MCF 10A (cell line): ENCODE measurements at places on chromosomes 4 and X. TPM values are rescaled to one million over a fixed set of nuclear protein-coding genes. Genes with fewer than 3 reads are reported as not detected.

DNA sequence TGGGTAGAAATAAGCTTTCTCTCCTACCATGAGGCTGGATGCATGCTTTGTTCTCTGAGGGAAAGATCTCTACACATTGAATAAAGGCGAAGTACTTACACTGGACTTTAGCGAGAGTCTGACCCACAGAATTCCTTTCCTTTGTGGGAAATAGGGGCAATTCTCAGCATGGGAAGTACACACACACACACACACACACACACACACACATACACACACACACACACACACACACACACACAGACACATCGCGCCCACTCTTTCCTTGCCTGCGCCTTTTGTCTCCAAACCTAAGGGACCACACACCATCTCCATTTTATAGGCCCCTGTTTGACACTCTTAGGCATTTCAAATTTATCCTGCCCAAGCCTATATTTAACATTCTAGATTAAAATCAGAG, 83.8 kb downstream of the LUZP4 start:
- peaks cover 8% of the 10 kb centered on the region for H3K4me1 ChIP-seq
- no peak for DNase-seq
- no peak overlapping the region for H3K27ac ChIP-seq
- no peak overlapping the region for H3K4me3 ChIP-seq

DNA sequence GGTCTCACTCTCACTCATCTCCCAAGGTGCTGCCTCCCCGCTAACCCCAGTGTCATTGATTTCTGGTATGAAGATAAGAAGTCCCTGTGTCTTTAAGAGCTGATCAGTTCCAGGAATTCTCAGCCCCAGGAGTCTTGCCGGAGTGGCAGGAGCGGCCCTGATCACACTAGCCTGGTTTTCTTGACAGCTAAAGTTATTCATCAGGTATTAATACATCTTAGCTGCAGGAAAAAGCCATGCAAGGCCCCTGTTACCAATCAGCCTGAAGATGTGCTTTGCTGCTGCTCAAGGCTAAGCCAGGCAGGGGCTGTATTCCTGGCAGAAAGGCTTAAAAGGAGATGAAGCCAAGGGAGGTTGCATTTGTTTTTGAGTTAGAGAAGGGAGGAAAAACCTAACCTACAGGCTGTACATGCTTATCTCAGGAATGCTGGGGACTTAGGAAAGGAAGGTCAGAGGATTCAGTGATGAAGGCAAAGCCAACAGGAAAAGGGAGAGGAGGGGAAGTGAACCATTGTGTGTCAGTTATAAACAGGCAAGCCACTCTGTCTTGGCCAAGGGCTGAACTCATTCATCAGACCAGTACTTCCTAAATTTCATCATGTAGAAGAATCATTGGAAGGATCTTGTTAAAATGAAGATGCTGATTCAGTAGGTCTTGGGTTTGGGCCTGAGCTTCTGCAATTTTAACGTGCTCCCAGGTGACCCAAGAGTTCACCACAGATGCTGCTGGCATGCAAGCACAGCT, 8.6 kb downstream of the SRPX start:
- no peaks in the 10 kb centered on the region for H3K36me3 ChIP-seq
- no peak overlapping the region for H3K4me3 ChIP-seq
- DNase-seq: no peak
- peaks cover 8% of the 10 kb centered on the region for H3K4me1 ChIP-seq
- peaks cover 57% of the 10 kb centered on the region for H3K27me3 ChIP-seq

Gene CTAG1A
- not detected in 2 replicates for total RNA-seq

Gene NOX1
- total RNA-seq: not detected in 2 replicates

DNA sequence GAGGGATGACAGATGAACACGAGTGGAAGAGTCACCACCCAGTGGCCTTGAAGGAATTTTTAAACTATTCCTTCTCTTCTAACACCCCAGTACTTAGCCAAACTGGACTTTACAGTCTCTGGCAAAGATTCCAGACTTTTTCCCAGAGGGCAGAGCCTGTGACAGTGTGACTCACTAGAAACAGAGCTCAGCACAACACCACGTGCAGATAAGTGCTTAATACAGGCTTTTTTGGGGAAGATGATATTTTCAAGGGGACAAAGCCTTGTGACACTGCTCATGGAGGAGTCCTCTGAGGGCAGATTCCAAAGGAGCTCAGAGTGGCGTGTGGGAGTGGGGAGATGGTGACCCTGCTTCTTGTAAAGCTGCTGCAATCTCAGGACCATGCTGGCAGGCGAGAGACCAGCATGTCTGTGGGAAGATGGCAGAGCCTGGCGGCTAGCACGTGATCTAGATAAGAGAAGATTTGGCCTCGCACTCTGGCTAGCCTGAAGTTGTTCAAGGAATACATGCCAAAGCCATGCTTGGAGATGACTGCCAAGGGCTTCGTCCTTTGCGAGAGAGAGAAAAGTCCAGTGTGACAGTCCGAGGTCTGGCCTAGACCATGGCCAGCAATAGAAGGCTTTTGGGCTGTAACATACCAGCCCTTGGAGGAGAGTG, 2.4 kb downstream of the RAB33A start:
- H3K4me1 ChIP-seq: peaks cover 12% of the 10 kb centered on the region
- peak overlapping the region; percentile 46 for H3K27ac ChIP-seq

GRCh38 chr4:95248720-95249425, 299.9 kb downstream of the UNC5C start:
- no peaks in the 10 kb centered on the region for H3K36me3 ChIP-seq
- H3K4me1 ChIP-seq: peaks cover 7% of the 10 kb centered on the region
- H3K27ac ChIP-seq: no peak overlapping the region
- no peaks in the 10 kb centered on the region for H3K27me3 ChIP-seq
- H3K4me3 ChIP-seq: no peak overlapping the region

Gene F8A3
- total RNA-seq: 2.8 and 4.0 TPM in 2 replicates

Gene ALB
- total RNA-seq: 0.15 TPM in 1 of 2 replicates, not detected in the other

Gene FMR1NB
- not detected in 2 replicates for total RNA-seq

DNA sequence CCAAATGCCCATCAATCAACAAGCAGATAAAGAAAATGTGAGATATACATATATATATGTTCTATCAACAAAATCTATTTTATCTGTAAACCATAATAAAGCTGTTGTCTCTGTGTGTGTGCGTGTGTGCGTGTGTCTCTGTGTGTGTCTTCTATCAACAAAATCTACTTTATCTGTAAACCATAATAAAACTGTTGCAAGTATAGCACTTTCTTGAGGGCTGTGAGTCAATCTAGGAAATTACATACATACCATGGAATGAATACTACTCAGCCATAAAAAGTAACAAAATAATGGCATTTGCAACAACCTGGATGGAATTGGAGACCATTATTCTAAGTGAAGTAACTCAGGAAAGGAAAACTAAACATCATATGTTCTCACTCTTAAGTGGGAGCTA, 12.5 kb upstream of the PLK4 start:
- no peak overlapping the region for H3K27ac ChIP-seq
- no peaks in the 10 kb centered on the region for H3K27me3 ChIP-seq
- peaks cover 23% of the 10 kb centered on the region for H3K4me1 ChIP-seq

DNA sequence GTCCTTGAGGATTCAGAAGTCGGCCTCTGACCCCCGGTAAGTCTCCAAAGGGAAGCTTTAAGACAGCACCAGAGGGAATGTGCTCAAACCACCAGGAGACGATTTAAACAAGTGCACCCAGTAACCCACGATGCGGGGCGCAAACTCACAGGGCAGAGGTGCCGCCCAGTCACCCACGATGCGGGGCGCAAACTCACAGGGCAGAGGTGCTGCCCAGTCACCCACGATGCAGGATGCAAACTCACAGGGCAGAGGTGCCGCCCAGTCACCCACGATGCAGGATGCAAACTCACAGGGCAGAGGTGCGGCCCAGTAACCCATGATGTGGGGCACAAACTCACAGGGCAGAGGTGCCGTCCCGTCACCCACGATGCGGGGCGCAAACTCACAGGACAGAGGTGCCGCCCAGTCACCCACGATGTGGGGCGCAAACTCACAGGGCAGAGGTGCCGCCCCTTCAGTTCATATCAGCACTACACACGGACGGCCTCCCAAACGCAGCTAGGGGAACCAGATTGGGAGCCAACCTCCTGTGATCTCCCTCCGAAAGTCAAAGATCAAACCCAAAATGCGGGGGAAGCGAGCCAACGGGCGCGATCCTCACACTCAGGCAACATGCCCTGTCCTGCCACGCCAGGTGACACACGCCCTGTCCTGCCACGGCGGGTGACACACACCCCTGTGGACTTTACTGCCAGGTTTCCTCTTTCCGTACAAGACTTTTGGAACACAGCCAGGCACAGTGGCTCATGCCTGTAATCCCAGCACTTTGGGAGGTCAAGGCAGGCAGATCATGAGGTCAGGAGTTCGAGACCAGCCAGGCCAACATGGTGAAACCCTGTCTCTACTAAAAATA, 11.3 kb downstream of the PPP2R3B start:
- H3K36me3 ChIP-seq: no peaks in the 10 kb centered on the region
- H3K4me1 ChIP-seq: peaks cover 6% of the 10 kb centered on the region

DNA sequence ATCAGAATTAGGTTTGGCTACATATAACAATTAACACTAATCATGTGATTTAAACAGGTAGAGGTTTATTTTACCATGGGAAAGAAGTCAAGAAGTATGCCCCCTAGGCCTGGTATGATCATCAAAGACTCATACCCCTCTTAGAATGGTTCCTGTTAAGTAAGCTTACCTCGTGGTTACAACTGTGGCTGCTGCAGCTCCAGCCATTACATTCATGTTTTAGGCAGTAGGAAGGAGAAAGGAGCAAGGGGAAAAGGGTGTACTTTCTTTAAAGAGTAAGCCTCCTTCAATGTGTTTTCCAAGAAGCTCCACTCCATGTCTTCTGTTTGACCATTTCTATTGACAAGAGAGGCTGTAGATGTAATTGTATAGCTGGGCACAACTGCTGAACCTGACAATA, 94.9 kb upstream of the GATB start:
- H3K27ac ChIP-seq: no peak overlapping the region
- no peak for DNase-seq
- H3K36me3 ChIP-seq: no peaks in the 10 kb centered on the region
- no peak overlapping the region for H3K4me3 ChIP-seq
- H3K4me1 ChIP-seq: peaks cover 17% of the 10 kb centered on the region

- H3K4me1 ChIP-seq: no peaks in the 10 kb centered on the region
- peaks cover 30% of the 10 kb centered on the region for H3K36me3 ChIP-seq
These were observed 42.7 kb downstream of the HPRT1 start for GRCh38 chrX:134502686-134503085.

Gene PPEF2
- total RNA-seq: not detected in 2 replicates

- H3K36me3 ChIP-seq: peaks cover 11% of the 10 kb centered on the region
- DNase-seq: no peak
- H3K27me3 ChIP-seq: no peaks in the 10 kb centered on the region
- no peaks in the 10 kb centered on the region for H3K4me1 ChIP-seq
These were observed 111.3 kb downstream of the GATB start for GRCh38 chr4:151649479-151649878.

GRCh38 chrX:97995834-97996233, 1112.1 kb downstream of the RPA4 start:
- DNase-seq: no peak
- no peak overlapping the region for H3K4me3 ChIP-seq
- H3K36me3 ChIP-seq: no peaks in the 10 kb centered on the region
- no peaks in the 10 kb centered on the region for H3K4me1 ChIP-seq
- peaks cover 37% of the 10 kb centered on the region for H3K27me3 ChIP-seq

- no peak for DNase-seq
- no peaks in the 10 kb centered on the region for H3K36me3 ChIP-seq
- H3K27ac ChIP-seq: peak overlapping the region; percentile 53
- no peaks in the 10 kb centered on the region for H3K27me3 ChIP-seq
These were observed 110.5 kb downstream of the KDR start for GRCh38 chr4:55014876-55015275.

Gene NSUN7
- not detected in 2 replicates for total RNA-seq

DNA sequence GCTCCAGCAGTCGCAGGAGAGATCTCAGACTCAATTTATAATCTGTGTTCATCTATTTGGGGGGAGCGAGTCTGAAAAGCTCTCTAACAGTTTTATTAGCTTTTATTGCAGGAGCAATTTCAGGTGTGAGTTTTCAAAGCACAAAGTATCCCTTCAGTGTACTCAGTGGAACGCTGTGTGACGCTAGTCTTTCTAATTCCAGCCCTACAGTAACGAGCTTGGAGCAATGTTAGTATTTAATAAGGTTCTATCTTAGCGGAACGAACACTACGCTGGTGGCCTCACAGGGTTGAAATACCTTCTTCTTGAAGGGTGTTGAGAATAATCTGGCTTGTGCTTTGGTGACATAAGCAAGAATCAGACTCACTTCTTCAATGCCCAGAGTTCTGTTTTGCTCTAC, 8.4 kb downstream of the HS3ST1 start:
- no peak for DNase-seq
- H3K36me3 ChIP-seq: no peaks in the 10 kb centered on the region
- H3K4me1 ChIP-seq: no peaks in the 10 kb centered on the region
- no peaks in the 10 kb centered on the region for H3K27me3 ChIP-seq
- no peak overlapping the region for H3K27ac ChIP-seq
- H3K4me3 ChIP-seq: no peak overlapping the region

GRCh38 chr4:152531479-152531878, 4.4 kb downstream of the FBXW7 start:
- H3K4me1 ChIP-seq: peaks cover 33% of the 10 kb centered on the region
- DNase-seq: no peak

GRCh38 chrX:18146954-18147353, 73.7 kb downstream of the BEND2 start:
- peak; percentile 39 for DNase-seq
- H3K27me3 ChIP-seq: no peaks in the 10 kb centered on the region
- H3K4me1 ChIP-seq: no peaks in the 10 kb centered on the region
- no peaks in the 10 kb centered on the region for H3K36me3 ChIP-seq

Gene RRH
- not detected in 2 replicates for total RNA-seq

DNA sequence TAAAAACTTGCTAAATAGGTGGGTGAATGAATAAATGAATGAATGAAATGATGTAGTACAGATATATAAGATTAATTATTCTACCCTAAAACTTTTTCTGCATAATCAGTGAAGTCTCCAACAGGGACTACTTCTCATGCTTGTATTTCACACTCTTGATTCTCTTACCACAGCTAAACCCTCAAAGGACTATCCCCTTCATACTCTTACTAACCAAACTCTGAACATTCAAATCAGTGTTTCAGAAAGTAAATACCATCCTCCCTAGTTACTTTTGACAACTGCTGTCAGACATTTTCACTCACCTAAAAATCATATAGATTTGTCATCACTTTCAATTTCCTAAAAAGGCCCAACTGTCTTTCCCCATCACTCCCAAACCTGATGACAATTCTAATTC, 234.3 kb upstream of the HHIP start:
- no peak overlapping the region for H3K4me3 ChIP-seq
- H3K4me1 ChIP-seq: peaks cover 11% of the 10 kb centered on the region
- no peak overlapping the region for H3K27ac ChIP-seq
- no peaks in the 10 kb centered on the region for H3K36me3 ChIP-seq
- no peaks in the 10 kb centered on the region for H3K27me3 ChIP-seq
- DNase-seq: no peak

GRCh38 chrX:39721566-39722279, 376.0 kb downstream of the BCOR start:
- H3K27me3 ChIP-seq: peaks cover 55% of the 10 kb centered on the region
- no peak overlapping the region for H3K27ac ChIP-seq
- H3K4me1 ChIP-seq: peaks cover 14% of the 10 kb centered on the region
- DNase-seq: no peak
- no peak overlapping the region for H3K4me3 ChIP-seq

GRCh38 chr4:184895012-184895695, 69.4 kb upstream of the ACSL1 start:
- H3K4me1 ChIP-seq: peaks cover 41% of the 10 kb centered on the region
- no peak overlapping the region for H3K4me3 ChIP-seq
- no peaks in the 10 kb centered on the region for H3K27me3 ChIP-seq
- no peak overlapping the region for H3K27ac ChIP-seq

Gene KIF4A
- total RNA-seq: 13.6 and 19.0 TPM in 2 replicates
